ENCODE measurements at places on chromosomes 1 and 21. TPM values are rescaled to one million over a fixed set of nuclear protein-coding genes. Genes with fewer than 3 reads are reported as not detected.
A peak's percentile ranks its signal among the peaks of the same experiment; 100 is the strongest.

KRTAP22-2 gene
- total RNA-seq: not detected

TDRD5 gene
- 0.25 TPM for total RNA-seq

- DNase-seq: no peak
Observed at GRCh38 chr1:41482001-41482765, 2.3 kb downstream of the EDN2 start.

DNA sequence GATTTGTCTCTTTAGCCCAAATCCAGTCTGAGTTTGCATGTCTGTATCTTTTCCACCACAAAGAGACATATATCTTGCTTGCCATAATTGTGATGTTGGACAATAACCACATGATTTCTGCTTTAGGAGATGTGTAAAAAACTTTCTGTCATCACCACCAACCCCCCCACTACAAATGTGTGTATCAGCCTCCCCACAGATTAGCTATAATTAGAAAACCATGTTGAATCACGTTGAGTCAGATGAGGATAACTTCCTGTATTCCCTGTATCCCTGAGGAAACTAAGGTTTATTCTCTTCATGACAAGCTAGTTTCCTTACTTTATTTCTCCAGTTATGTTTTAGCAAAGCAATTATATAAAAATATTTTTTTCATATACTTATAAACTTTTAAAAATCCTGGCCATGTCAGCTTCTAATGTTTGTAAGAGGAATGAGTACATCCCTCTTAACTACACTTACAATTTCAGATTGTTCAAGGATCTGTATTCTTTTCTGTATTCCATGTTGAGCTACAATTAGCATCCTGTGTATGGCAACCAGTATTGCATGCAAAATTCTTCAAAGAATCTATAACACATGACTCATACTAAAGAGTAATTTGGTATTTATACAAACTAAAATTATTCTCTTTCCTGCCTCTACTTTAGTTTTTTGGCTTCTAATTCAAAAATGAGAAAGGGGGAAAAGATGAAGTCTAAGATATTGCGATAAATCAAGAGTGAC lies 143.0 kb downstream of the FMN2 start:
- DNase-seq: no peak

DNA sequence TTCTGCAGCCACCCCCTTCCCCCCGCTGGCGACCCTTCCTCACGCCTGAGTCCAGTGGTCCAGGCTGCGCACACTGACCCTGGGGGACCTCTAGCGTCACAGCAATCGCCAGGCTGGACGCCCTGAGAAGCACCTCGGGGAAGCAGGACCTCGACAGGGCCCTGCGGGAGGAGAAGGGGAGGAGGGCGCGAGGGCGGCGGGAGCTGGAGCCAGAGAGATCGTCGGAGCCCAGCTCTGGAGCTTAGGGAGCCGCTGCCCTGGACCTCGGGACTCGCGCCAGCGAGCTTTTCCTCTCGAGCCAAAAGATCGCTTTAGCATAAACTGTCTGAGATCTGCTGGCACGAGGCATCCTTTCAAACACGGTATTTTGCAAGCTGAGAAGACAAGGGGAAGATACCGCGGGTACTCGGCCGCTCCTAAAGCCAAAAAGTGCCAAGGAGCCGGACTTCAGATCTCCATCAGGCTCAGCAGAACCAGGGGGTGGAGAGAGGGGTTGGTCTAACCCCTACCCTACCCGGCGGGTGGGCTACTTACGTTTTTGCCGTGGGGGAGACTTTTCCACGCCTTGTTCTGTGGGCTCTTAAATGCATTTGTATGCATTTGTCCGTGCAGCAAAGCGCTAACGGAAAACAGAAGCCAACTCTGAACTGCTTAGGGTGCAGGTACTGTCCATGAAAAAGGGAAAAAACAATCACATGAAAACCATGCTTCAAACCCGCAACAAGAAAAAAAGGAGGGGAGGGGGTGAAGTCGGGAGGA lies 586 bp downstream of the COL24A1 start:
- no peak for DNase-seq

DNA sequence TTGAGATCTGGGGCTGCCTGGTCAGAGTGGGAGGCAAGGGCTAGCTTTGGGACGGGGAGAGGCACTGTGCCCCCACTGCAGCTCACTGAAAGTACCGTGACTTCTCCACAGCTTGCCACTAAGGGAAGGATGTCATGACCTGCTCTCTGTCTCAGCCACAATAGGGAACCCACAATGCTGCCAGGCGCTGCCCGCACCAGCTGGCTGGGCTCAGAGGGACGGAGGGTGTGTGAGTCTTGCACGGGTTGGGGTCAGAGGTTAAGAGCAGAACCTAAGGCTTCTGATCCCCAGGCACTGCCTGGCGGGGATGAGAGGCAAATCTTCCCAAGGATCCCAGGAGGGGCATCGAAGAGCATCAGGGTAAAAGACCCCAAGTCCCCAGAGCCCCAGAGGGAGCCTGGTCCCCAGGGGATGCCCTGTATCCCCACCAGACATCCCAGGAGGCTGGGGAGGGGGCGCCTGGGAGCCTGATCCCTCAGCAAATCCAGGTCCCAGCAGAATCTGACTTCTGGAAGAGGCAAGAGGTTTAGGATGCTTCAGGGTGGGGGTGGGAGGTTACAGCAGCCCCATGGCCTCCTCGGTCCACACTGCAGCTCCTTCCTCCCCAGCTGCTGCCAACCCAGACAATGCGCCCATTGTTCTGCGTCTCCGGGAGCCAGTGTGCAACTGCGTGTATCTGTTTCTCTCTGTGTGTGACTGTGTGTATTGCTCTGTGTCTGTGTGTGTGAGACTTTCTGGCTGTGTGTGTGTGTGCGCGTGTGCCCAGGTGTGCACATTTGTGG lies 2.0 kb upstream of the MARCKSL1 start:
- DNase-seq: no peak

DNA sequence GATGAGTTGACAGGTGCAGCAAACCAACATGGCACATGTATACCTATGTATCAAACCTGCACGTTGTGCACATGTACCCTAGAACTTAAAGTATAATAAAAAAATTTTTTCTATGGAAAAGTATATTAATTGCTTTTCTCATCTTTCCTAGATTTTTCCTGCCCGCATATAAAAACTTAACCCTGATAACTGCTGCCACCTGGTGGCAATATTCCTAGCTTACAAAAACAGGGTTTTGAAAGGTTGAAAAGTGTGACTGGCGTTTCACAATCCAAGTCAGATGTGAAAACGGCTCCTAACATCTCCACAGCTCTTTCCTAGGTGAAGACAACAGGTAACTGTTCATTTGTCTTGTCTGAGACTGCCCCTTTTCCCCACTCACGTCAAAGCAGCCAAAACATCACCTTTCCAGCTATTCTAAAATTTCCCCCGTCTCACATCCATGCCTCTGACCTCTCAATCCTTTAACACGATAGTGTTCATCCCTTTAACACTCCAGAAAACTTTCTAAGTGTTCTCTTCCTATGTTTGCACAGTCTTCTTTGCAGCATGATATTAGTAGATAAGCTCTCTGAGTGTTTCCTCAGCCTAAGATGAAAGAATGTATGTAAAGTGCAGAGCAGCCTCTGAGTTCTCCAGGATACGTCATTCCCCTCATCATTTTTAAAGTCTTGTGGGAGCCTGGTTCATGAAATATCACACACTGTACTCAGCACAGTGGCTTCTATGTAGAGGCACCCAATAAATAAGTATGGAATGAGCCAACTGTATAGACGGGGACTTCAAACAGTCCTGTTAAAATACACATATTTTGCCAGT lies 27.5 kb downstream of the OVGP1 start:
- DNase-seq: peak; percentile 33

- no peak for DNase-seq
Observed at GRCh38 chr21:46051821-46052675, 45.9 kb upstream of the COL6A2 start.

TFF3 gene
- total RNA-seq: 0.22 TPM

SPATA21 gene
- not detected for total RNA-seq

DNA sequence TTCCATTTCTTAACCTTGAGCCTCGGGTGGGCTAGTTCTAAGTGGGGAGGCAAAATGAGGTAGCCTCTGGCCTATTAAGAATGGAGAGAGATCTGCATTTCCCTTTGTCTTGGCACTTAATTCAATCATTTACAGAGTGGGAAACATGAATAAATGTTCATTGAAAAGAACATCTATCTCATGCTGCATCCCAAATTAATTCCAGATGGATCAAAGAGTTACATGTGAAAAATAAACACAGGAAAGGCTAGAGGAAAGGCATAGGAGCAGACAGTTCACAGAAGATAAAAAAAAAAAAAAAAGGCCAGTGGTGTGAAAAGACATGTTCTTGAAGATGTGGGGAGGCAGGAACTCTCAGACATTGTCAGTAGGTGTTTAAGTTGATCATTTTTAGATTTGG lies 35.7 kb upstream of the EPS8L3 start:
- no peak for DNase-seq

- DNase-seq: no peak
Observed at GRCh38 chr1:68145418-68146126, 86.8 kb downstream of the WLS start.

- DNase-seq: no peak
Observed at GRCh38 chr1:226695335-226695900, 43.7 kb downstream of the ITPKB start.

ERICH3 gene
- not detected for total RNA-seq

- no peak for DNase-seq
Observed at GRCh38 chr1:76562292-76562691, 305.0 kb upstream of the ST6GALNAC5 start.

GRCh38 chr1:92184632-92185031 lies 33.1 kb upstream of the C1orf146 start:
- DNase-seq: no peak

GRCh38 chr1:226093621-226094020 lies 31.1 kb downstream of the H3-3A start:
- no peak for DNase-seq

DNA sequence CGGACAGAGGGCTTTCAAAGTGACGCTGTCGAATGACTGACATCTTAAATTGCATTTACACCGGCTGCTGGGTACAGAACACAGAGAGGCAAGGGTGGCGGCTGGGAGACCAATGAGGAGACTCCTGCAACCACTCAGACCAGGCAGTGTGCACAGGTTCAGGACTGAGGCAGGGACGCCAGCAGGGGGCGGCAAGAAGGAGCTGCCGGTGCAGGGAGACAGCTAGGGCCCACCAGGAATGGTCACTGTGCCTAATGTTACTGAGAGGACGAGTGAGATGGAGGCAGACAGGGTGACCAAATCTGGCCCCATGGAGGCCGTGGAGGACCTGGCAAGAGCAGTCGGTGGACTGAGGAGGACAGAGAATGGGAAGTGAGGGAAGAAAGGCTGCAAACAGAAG lies 23.5 kb downstream of the GLIS1 start:
- DNase-seq: no peak

GRCh38 chr1:1781526-1781903 lies 3.2 kb upstream of the NADK start:
- DNase-seq: no peak

TRIM67 gene
- total RNA-seq: 0.02 TPM

- DNase-seq: no peak
Observed at GRCh38 chr1:63622849-63623566, 29.8 kb downstream of the PGM1 start.

COL11A1 gene
- 0.05 TPM for total RNA-seq

MNDA gene
- total RNA-seq: not detected

- DNase-seq: no peak
Observed at GRCh38 chr21:34073749-34074282, 438 bp downstream of the MRPS6 start.

DNA sequence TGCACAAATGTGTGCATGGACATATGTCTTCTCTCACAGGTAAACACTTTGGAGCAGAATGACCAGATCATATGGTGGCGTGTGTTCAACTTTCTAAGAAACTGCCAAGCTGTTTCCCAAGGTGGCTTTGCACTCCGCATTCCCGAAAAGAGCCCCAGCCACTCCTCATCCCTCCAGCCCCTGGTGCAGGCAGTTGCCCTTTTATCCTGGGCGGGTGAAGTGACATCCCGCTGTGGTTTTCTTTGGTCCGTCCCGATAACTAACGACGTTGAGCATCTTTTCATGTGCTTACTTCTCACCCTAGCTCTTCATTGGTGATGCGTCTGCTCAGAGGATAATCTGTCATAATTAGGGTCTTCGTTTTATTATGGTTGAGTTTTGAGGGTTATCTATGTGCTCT lies 612.5 kb downstream of the MATN1 start:
- no peak for DNase-seq

PROK1 gene
- total RNA-seq: 0.22 TPM

GRCh38 chr1:22830757-22831340 lies 120.2 kb downstream of the EPHB2 start:
- DNase-seq: no peak

DNA sequence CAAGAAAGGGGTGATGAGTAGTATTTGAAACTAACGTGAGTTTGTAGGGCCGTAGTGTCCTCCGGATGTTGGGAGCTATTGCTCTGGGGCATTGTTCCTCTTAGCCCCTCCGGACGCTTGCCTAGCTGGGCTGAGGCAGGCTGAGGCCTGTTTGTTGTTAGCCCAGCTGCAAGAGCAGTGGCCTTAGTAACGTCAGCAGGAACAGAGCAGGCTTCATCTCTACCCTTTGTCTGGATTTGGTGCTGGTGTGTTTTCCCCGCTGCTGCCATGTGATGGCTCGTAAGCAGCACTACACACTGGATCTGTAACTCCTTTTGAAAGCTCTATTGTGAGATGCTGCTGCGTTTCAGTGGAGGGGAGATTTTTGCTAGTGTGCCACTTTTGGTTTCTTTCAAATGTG lies 57.6 kb downstream of the DNM3 start:
- no peak for DNase-seq

HAO2 gene
- total RNA-seq: not detected

- no peak for DNase-seq
Observed at GRCh38 chr1:237640966-237641365, 249.8 kb downstream of the ZP4 start.
